ENCODE measurements at places on chromosomes 7 and 10. TPM values are rescaled to one million over a fixed set of nuclear protein-coding genes. Genes with fewer than 3 reads are reported as not detected.

PRKCQ gene
- not detected for total RNA-seq

LRRC61 gene
- not detected for total RNA-seq

FZD8 gene
- total RNA-seq, result 3.7 TPM

NRCAM gene
- 0.78 TPM for total RNA-seq

NACAD gene
- total RNA-seq, result 0.78 TPM

GIMAP5 gene
- total RNA-seq, result not detected

CALCR gene
- not detected for total RNA-seq

FAM171A1 gene
- 22.3 TPM for total RNA-seq

CPXM2 gene
- under 0.01 TPM for total RNA-seq

SFTPA1 gene
- not detected for total RNA-seq

AZGP1 gene
- total RNA-seq, result not detected

STMP1 gene
- 12.9 TPM for total RNA-seq

CCL26 gene
- total RNA-seq, result 0.37 TPM

FUOM gene
- total RNA-seq, result 16.6 TPM

HPSE2 gene
- under 0.01 TPM for total RNA-seq

PKD2L1 gene
- total RNA-seq, result 0.37 TPM

PHKG1 gene
- total RNA-seq, result 1.2 TPM

PAX4 gene
- not detected for total RNA-seq

HNRNPH3 gene
- total RNA-seq, result 15.4 TPM

ARMC3 gene
- total RNA-seq, result not detected

ZNF722 gene
- not detected for total RNA-seq

PMPCB gene
- 61.4 TPM for total RNA-seq

WNT16 gene
- under 0.01 TPM for total RNA-seq

XRCC2 gene
- 9.2 TPM for total RNA-seq

C7orf57 gene
- not detected for total RNA-seq

TFAM gene
- total RNA-seq, result 18.7 TPM

FAM180A gene
- 73.5 TPM for total RNA-seq

SPDYE1 gene
- not detected for total RNA-seq

ZNF804B gene
- not detected for total RNA-seq

CYP2W1 gene
- total RNA-seq, result not detected

MOGAT3 gene
- not detected for total RNA-seq

DBF4 gene
- 33.4 TPM for total RNA-seq

PCBD1 gene
- 31.9 TPM for total RNA-seq

TECTB gene
- total RNA-seq, result not detected
